ENCODE measurements at places on chromosomes 2 and 18. TPM values are rescaled to one million over a fixed set of nuclear protein-coding genes. Genes with fewer than 3 reads are reported as not detected.

- H3K4me1 ChIP-seq: no peaks in the 10 kb centered on the region
- no peak for DNase-seq
- peaks cover 19% of the 10 kb centered on the region for H3K36me3 ChIP-seq
- no peak within 1 kb of the TSS for H3K4me3 ChIP-seq
- H3K27me3 ChIP-seq: no peaks in the 10 kb centered on the region
Measured at GRCh38 chr2:53859206-53860181, at the start of gene GPR75. Gene GPR75, minus strand, starts transcription at chr2:53859967. Its CDS starts 5,211 bp downstream, at chr2:53854756.

GRCh38 chr18:51614033-51614432 is 416.6 kb upstream of the MEX3C start:
- H3K4me3 ChIP-seq: no peak overlapping the region
- no peak overlapping the region for H3K27ac ChIP-seq
- H3K27me3 ChIP-seq: no peaks in the 10 kb centered on the region

DNA sequence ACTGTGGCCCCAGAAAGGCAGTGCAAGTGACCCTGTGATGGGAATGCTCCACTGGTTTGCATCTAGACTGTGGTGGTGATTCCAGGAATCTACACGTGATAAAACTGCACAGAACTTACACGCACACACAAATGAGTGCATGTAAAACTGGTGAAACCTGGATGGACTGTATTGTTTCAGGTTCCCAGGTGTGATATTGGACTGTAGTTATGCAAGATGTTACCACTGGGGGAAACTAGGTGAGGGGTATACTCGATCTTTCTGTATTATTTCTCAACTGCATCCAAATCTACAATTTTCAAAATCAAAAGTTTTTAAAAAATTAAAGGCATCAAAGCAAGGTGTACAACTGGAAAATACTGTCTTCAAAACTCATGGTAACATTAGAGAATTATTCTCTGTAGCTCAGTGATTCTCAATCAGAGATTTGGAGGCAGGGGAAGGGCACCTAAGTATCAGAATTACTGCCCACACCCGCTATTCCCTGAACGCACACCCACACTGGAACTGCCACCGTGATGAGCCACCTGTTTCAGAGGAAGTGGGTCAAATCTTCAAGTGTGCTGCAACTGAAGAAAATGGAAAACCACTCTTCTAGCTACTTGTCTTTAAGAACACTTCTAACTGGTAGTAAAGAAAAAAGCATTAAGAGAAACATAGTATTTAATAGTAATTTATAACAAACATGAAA is 26.7 kb downstream of the PTPN2 start:
- peaks cover 10% of the 10 kb centered on the region for H3K4me1 ChIP-seq
- no peak overlapping the region for H3K4me3 ChIP-seq
- H3K27ac ChIP-seq: no peak overlapping the region
- H3K27me3 ChIP-seq: no peaks in the 10 kb centered on the region
- no peak for DNase-seq

- H3K36me3 ChIP-seq: no peaks in the 10 kb centered on the region
- no peak for DNase-seq
- H3K27me3 ChIP-seq: no peaks in the 10 kb centered on the region
- no peak overlapping the region for H3K4me3 ChIP-seq
- H3K4me1 ChIP-seq: no peaks in the 10 kb centered on the region
Measured at GRCh38 chr2:75142081-75142480, 57.2 kb downstream of the TACR1 start.

- H3K4me3 ChIP-seq: no peak overlapping the region
- no peaks in the 10 kb centered on the region for H3K27me3 ChIP-seq
- H3K36me3 ChIP-seq: no peaks in the 10 kb centered on the region
Measured at GRCh38 chr2:133360882-133361281, 207.4 kb downstream of the NCKAP5 start.

- no peak within 1 kb of the TSS for H3K4me3 ChIP-seq
- no peak within 1 kb of the TSS for H3K27ac ChIP-seq
- peaks cover 9% of the 10 kb centered on the region for H3K4me1 ChIP-seq
- DNase-seq: no peak
Measured at GRCh38 chr2:3594493-3595281, at the start of gene COLEC11. Gene COLEC11, plus strand, starts transcription at chr2:3595112. Its CDS starts 9,229 bp downstream, at chr2:3604341.

GRCh38 chr18:26376105-26376504 is 149.9 kb downstream of the TAF4B start:
- no peak overlapping the region for H3K27ac ChIP-seq
- no peaks in the 10 kb centered on the region for H3K4me1 ChIP-seq
- no peak for DNase-seq
- H3K36me3 ChIP-seq: no peaks in the 10 kb centered on the region

- H3K27ac ChIP-seq: no peak overlapping the region
- H3K27me3 ChIP-seq: no peaks in the 10 kb centered on the region
- no peaks in the 10 kb centered on the region for H3K36me3 ChIP-seq
- no peaks in the 10 kb centered on the region for H3K4me1 ChIP-seq
Measured at GRCh38 chr2:59390581-59390980, 1149.5 kb upstream of the FANCL start.

DNA sequence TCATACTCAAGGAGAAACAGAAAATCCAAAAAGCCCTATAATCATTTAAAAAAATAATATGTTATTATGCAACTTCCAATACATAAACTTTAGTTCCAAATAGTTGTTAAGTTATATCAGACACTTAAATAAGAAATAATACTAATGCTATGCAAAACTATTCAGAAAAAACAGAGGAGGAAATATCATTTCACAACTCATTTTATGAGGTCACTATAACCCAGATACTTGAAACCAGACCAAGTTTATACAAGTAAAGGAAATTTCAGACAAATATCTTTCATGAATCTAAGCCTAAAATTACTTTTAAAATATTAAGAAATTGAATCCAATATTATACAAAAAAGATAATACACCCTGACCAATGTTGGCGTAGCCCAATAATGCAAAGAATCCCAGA is 260.8 kb downstream of the CD226 start:
- H3K36me3 ChIP-seq: no peaks in the 10 kb centered on the region
- no peak for DNase-seq
- no peaks in the 10 kb centered on the region for H3K27me3 ChIP-seq
- H3K4me3 ChIP-seq: no peak overlapping the region

GRCh38 chr2:102355526-102356380 is at the start of gene IL18R1:
Gene IL18R1, plus strand, starts transcription at chr2:102355796. Its CDS starts 6,865 bp downstream, at chr2:102362661.
- peaks cover 3% of the 10 kb centered on the region for H3K4me1 ChIP-seq
- DNase-seq: peak; percentile 72
- peaks cover 63% of the 10 kb centered on the region for H3K27me3 ChIP-seq
- H3K36me3 ChIP-seq: no peaks in the 10 kb centered on the region
- H3K4me3 ChIP-seq: peak within 1 kb of the TSS; percentile 89

GRCh38 chr18:69658685-69659084 is 258.0 kb downstream of the DOK6 start:
- no peaks in the 10 kb centered on the region for H3K27me3 ChIP-seq
- no peaks in the 10 kb centered on the region for H3K36me3 ChIP-seq
- no peak overlapping the region for H3K27ac ChIP-seq
- no peak for DNase-seq
- H3K4me3 ChIP-seq: no peak overlapping the region

GRCh38 chr18:55879331-55879730 is 291.3 kb upstream of the TCF4 start:
- peaks cover 19% of the 10 kb centered on the region for H3K4me1 ChIP-seq
- H3K36me3 ChIP-seq: no peaks in the 10 kb centered on the region
- H3K4me3 ChIP-seq: no peak overlapping the region
- H3K27ac ChIP-seq: no peak overlapping the region
- no peaks in the 10 kb centered on the region for H3K27me3 ChIP-seq
- no peak for DNase-seq

- H3K4me1 ChIP-seq: peaks cover 18% of the 10 kb centered on the region
- H3K27me3 ChIP-seq: no peaks in the 10 kb centered on the region
- no peak overlapping the region for H3K27ac ChIP-seq
- no peak for DNase-seq
Measured at GRCh38 chr2:59733970-59734369, 819.5 kb downstream of the BCL11A start.

DNA sequence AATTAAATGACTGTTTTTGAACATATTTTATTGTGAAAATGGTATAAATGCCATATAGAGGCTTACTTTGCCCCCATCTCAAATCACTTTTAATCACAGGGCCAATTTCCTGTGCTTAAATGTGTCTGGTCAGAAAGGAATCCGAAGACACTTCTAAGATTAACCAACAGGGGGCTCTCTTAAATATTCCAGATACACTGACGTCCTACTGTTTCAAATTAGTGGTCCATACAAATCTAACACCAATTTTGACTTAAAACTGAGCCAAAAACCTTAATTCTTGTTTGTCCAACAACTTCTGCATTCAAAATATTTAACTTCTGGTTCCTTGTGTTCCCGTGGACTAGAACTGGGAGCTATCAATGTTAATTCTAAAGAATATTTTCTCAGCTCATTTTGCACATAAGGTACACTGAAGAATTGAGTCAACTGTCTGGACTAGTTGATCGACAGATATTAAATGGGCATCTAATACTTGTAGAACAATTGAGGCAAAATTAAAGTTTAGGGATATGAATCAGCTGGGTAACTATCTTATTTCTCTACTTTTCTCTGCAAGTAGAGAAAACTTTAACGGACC is 557.5 kb downstream of the ARHGAP15 start:
- no peak overlapping the region for H3K4me3 ChIP-seq
- no peak for DNase-seq
- no peak overlapping the region for H3K27ac ChIP-seq
- no peaks in the 10 kb centered on the region for H3K36me3 ChIP-seq
- H3K4me1 ChIP-seq: peaks cover 42% of the 10 kb centered on the region

DNA sequence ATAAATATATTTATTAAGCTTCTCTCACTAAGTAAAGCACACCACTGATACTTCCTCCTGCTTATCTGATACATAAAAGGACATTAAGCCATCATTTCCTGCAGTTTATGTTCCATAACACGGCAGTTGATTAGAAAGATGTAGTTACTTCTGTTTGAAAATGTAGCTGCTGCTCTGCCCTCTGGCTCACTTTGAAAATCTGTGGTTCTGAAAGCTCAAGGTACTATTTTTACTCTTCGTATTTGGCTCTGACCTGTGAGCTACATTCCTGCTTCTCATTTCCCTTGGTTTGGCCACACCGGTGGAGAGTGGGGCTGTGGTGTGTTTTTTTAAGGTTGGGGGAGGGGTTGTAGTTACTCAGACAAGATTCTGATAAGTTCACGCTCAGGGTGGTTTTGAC is 12.8 kb upstream of the TTN start:
- H3K27me3 ChIP-seq: peaks cover 5% of the 10 kb centered on the region
- H3K4me3 ChIP-seq: no peak overlapping the region
- H3K36me3 ChIP-seq: no peaks in the 10 kb centered on the region
- peak overlapping the region; percentile 20 for H3K27ac ChIP-seq
- H3K4me1 ChIP-seq: no peaks in the 10 kb centered on the region

- no peak overlapping the region for H3K27ac ChIP-seq
- H3K27me3 ChIP-seq: no peaks in the 10 kb centered on the region
- H3K36me3 ChIP-seq: peaks cover 2% of the 10 kb centered on the region
- no peak for DNase-seq
- no peak overlapping the region for H3K4me3 ChIP-seq
- H3K4me1 ChIP-seq: peaks cover 39% of the 10 kb centered on the region
Measured at GRCh38 chr2:160630801-160631590, 137.4 kb upstream of the RBMS1 start.

DNA sequence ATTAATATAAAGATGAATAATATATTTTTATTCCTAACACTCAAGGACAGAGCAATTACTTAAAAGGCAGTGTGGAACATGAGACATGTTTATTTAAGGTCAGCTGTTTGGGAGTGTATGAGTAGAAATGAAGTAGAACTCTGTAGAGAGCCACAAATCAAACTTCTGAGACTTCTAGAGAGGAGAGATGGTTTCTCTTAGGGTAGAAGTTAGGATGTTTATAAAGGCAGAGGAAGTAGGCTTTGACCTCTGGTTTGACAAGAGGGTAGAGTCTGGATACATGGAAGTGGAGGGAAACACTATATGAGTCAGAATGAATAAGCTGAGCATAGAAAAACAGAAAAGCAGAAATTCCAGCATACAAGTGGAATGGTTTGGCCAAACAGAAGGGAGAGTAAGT is 262.1 kb upstream of the KLHL14 start:
- H3K27me3 ChIP-seq: no peaks in the 10 kb centered on the region
- no peaks in the 10 kb centered on the region for H3K36me3 ChIP-seq
- no peak overlapping the region for H3K4me3 ChIP-seq
- no peak overlapping the region for H3K27ac ChIP-seq
- H3K4me1 ChIP-seq: no peaks in the 10 kb centered on the region
- DNase-seq: no peak

GRCh38 chr2:54763636-54764291 is 40.3 kb downstream of the EML6 start:
- H3K27me3 ChIP-seq: no peaks in the 10 kb centered on the region
- H3K4me3 ChIP-seq: no peak overlapping the region
- DNase-seq: no peak
- H3K27ac ChIP-seq: no peak overlapping the region

DNA sequence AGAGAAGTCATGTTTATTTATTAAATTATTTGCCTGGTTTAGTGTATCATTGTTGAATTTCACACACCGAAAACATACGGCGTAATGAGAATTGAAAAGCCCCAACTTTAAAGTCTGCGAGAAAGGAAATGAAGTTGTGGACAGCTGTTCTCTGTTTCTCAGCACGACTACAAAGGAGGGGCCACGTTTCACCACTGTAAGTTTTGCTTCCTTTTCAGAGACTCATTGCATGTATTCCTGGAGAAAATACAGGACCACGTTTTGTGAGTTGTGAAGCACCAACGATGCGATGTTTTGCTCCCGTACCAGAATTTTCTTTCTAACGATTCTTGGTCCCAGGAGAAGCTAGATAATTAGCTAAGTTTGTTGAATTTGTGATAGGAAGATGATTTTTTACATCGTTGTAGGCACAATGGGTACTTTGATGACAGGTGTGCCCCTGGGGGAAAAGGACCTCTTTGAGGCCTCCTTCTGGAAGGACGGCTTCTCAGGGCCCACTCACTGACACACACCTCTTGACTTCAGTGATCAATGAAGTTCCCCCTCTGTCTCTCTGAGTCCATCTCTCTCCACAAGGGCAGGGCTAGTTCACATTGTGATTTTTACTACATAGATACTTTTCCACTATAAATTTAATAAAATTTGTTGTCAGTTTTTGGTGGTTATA is 23.7 kb upstream of the ACKR3 start:
- H3K27me3 ChIP-seq: no peaks in the 10 kb centered on the region
- H3K4me3 ChIP-seq: no peak overlapping the region
- H3K4me1 ChIP-seq: peaks cover 7% of the 10 kb centered on the region

GRCh38 chr2:27303093-27304025 is 4.9 kb downstream of the UCN start:
- peak; percentile 51 for DNase-seq
- peaks cover under 1% of the 10 kb centered on the region for H3K4me1 ChIP-seq
- no peak overlapping the region for H3K27ac ChIP-seq
- H3K27me3 ChIP-seq: peaks cover 52% of the 10 kb centered on the region
- H3K4me3 ChIP-seq: peak overlapping the region; percentile 45

- DNase-seq: no peak
- H3K4me1 ChIP-seq: peaks cover 13% of the 10 kb centered on the region
- H3K4me3 ChIP-seq: no peak overlapping the region
- no peak overlapping the region for H3K27ac ChIP-seq
- H3K27me3 ChIP-seq: no peaks in the 10 kb centered on the region
Measured at GRCh38 chr2:156430980-156431358, 5.2 kb upstream of the GPD2 start.

- no peak overlapping the region for H3K4me3 ChIP-seq
- H3K4me1 ChIP-seq: no peaks in the 10 kb centered on the region
- no peak for DNase-seq
- H3K27ac ChIP-seq: no peak overlapping the region
- no peaks in the 10 kb centered on the region for H3K27me3 ChIP-seq
Measured at GRCh38 chr2:73611193-73611592, 31.0 kb downstream of the NAT8 start.

- peak within 1 kb of the TSS; percentile 95 for H3K4me3 ChIP-seq
- peaks cover 26% of the 10 kb centered on the region for H3K27me3 ChIP-seq
- H3K27ac ChIP-seq: peak within 1 kb of the TSS; percentile 100
- peaks cover 26% of the 10 kb centered on the region for H3K4me1 ChIP-seq
Measured at GRCh38 chr2:148643998-148644882, at the start of gene EPC2. Gene EPC2, plus strand, starts transcription at chr2:148644751. Its CDS starts 267 bp downstream, at chr2:148645018.

The SGO2 gene
- total RNA-seq: 33.5 TPM

The PCARE gene
- not detected for total RNA-seq

The MATN3 gene
- 1.3 TPM for total RNA-seq

The ACOXL gene
- not detected for total RNA-seq

The TDRD15 gene
- not detected for total RNA-seq

The HOXD13 gene
- total RNA-seq: not detected

The DPP10 gene
- total RNA-seq: 2.1 TPM
